Glutamatergic neuron (in vitro differentiated cells): ENCODE measurements at places on chromosomes 2 and 18. TPM values are rescaled to one million over a fixed set of nuclear protein-coding genes. Genes with fewer than 3 reads are reported as not detected.

DNA sequence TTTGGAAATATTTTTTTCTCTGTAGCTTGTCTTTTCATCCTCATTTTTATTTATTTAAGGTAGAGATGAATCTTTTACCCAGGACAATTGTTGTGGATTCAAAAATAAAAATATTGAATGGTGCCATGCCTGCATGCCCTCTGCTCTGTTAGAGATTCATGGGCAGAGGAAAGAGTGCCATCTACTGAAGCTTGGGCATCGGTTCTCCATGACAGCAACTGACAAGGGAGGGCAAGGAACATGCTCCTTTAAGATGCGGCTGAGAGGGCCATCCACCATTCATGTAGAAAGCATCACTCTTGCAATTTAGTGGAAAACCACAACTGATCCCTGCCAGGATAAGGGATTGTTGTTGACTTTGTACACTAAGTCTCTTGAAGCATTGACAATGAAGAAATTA is 79.9 kb downstream of the PARD3B start:
- DNase-seq, result no peak

Gene MATN3
- 0.32 TPM for total RNA-seq

- peak; percentile 18 for DNase-seq
Measured at GRCh38 chr2:55061523-55062344, 11.5 kb upstream of the RTN4 start.

Gene SCLY
- total RNA-seq, result 44.0 TPM

Gene KLHL29
- 36.5 TPM for total RNA-seq

DNA sequence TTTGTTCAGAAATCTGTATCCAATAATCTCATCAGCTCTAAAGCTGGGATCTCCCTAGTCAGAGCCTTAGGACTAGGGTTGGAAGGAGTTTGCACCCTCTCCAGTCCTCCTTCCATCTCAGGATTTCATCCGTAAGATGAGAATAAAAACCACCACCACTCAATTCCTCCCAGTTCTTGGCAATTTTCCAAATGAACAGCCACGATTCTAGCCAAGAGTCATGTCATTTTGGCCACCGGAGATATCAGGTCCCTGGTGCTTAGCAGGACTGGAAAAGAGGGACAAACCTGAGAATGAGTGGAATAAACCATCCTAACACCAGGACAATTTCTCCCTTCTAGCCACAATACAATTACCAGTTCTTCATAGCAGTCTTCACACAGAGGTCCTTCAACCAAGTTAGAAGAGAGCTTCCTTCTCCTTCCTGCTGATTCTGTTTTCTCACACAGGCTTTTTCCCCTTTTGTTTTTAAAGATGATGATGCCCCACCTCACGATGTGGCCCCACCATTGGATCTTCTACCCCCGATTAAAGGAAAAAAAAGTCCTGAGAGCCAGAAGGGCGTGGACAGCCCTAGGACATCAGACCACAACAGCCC is 36.2 kb downstream of the KIAA2012 start:
- no peak for DNase-seq

DNA sequence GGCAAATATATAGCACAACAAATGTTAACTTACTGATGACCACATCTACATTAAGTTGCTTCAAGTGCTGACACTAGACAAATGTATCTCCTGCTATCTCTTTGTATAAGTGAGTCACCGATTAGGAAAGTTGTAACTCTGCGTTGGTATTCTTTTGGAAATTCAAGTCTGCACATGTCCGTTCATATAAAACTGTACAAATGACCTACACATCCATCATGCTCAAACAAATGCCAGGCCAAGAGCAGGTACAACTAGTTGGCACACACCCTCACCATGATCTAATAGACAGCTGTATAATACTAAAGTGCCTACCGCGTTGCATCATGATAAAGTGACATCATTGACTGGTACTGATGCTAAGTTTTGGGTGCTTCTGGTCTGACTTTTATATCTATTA is 141.1 kb downstream of the RBMS1 start:
- no peak for DNase-seq

DNA sequence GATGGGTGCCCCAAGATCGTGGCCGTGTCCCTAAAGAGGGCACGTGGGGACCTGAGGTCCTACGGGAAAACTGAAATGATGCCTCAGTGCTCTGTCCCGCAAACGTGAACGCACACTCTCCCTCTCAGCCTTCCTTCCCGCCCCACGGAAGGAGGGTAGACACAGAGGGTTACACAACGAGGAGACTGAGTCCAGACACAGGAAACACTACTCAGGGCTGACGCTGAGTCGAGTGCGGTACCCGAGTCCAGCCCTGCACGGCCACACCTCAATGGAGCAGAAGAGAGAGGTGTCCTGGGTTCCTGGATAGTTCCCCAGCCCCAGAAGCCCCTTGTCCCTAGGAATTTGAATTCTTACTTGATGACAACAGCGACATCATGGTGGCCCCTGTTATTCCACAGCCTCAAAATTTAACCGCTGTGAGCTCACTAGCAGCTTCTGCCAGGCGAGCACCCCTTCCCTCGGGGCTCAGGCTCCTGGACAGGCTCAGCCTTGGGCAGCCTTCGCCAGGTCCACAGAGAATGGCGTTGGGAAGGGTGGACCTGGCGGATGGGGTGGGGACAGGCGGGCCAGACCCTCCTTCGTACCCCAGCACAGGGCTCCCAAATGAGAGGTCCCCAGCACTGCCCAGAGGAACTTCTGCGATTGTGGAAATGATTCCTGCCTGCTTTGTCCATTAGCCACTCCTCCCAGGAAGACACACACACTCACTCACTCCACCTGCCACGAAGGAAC is 980 bp upstream of the RNPEPL1 start:
- peak; percentile 23 for DNase-seq

DNA sequence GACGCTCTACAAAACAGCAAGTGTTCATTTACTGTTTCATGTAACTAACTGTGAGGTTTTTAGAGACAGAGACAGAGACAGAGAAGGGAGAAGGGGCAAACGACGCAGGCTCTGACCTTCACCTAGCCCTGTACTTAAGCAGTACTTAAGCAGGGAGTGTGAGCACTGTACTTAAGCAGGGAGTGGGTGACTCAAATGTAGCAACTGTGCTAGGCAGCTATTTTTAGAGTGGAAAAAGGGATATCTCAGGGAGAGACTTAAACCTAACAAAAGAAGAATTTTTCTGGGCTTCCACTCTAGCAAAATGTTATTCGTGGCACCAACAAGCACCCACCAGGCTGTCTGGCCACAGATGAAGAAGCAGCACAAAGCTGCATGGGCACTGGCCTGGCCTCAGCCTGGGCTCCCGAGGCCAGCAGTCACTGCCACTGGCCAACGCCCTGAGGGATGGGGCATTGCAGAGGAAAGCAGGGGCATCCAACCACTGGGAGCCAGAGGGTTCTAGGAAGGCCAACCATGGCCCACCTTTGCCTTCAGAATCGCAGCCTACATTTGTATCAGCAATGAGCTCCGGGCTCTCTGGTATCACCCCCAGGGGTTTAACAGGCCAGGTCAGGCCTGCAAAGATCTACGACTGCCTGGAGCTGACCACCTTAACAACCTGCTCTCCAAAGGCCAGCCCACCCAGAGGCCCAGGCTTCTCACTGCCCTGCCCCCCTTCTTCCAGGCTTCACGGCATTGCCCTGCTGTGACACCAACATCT is 154.3 kb downstream of the TTC32 start:
- DNase-seq, result no peak

- DNase-seq, result no peak
Measured at GRCh38 chr18:64287926-64288325, 139.0 kb upstream of the LINC00305 start.

- DNase-seq, result no peak
Measured at GRCh38 chr2:58067001-58067400, 20.4 kb downstream of the VRK2 start.

DNA sequence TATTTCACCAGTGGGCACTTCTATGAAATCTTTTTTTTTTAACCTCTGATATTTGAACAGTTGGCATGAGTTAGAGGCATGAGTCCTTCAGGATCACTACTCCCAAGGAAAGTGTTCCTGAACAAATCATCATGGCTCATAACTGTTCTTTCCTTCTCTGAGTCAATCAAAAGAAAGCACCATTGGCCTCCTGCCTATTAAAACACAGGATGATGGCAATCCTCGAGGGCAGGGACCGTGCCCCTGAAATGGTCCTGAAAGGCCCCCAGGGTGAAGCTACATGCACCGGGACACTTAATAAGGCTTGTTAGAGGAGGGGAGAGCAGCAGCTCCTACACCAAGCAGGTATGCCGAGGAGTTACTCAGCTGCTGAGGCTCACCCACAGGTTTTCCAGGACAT is 43.5 kb downstream of the SLC14A2 start:
- no peak for DNase-seq

DNA sequence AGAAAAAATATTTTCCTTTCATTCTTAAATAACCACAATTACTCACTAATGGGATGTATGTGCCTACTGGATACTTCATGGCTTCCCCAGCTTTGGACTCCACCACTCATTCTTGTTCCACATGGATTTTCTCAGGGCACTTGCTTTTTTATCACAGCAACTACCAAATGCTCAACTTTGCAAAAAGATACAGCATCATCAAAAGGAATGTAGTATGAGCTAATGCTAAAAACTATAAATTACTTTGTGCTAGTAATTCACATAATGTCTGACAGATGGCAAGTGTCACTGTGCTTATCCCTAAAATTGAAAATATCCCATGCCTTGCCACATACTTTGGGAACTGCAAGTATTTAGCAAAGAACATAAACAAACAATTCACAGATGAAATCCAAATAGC is 130.4 kb upstream of the ZFP36L2 start:
- DNase-seq, result no peak

Gene CYP27A1
- total RNA-seq, result 0.98 TPM

DNA sequence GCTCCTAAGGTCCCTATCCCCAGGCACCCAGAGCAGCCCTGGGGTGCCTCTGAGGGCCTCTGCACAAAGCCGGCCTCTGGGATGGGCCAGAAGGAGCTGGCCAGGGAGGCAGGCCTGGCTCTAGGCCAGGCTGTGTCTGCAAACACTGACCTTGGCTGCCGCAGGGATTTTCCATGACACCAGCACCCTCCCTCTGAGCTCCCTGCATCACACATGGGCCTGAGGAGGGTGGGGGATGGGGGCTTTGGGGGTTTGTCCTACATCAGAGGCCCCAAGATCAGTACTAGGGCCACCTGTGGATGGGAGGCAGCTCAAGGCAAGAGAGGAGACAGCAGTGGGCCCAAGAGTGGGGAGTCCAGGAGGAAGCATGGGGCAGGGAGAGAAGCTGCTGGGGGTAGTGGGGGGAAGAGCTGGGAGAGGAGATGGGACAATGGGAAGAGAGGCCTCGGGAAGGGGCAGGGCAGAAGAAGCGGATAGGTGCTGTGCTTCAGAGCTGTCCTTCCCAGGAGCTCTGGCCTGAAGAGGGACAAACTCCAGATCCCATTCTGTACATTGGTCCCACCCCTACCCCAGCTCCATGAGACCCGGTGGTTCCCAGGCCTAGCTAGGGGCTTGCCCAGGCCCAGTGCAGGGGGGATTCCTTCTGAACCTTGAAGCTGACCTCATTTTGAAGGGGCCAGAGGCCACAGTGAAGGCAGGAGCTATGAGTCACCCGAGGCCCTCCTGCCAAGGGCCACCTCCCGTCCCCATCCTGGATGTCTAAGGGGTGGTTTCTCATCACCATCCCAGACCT is 28.0 kb downstream of the KCNK3 start:
- no peak for DNase-seq

Gene CHRND
- total RNA-seq, result 2.2 TPM

- DNase-seq, result no peak
Measured at GRCh38 chr2:143000599-143000998, 123.1 kb downstream of the KYNU start.

Gene SERPINB4
- not detected for total RNA-seq

Gene KCTD1
- 18.8 TPM for total RNA-seq

Gene XDH
- 1.3 TPM for total RNA-seq

DNA sequence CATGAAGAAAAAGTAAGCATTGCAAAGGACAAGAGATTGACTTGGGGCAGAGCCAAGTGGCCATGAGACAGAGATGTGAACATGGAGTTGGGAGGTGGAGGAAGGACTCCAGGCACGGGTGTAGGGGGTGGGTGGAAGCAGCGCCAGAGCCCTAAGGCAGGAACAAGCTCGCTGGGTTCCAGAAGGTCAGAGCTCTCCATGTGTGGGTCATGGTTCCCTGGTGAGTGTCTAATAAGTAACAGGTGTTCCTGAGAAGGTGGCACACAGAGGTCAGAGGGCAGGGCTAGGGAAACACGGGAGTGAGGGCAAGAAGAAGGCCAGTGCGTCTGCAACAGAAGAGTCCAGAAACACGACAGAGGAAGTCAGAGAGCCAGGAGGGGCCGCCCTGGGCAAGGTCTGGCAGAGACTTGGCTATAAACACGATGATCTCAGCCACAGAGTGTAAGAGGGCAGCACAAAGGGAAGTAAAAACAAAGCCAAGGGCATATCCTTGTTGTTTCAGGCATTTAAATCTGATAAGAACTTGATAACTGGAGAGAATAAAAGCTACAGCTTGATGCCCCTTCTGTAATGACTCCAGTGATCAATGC is 260.8 kb downstream of the TGIF1 start:
- DNase-seq, result no peak

DNA sequence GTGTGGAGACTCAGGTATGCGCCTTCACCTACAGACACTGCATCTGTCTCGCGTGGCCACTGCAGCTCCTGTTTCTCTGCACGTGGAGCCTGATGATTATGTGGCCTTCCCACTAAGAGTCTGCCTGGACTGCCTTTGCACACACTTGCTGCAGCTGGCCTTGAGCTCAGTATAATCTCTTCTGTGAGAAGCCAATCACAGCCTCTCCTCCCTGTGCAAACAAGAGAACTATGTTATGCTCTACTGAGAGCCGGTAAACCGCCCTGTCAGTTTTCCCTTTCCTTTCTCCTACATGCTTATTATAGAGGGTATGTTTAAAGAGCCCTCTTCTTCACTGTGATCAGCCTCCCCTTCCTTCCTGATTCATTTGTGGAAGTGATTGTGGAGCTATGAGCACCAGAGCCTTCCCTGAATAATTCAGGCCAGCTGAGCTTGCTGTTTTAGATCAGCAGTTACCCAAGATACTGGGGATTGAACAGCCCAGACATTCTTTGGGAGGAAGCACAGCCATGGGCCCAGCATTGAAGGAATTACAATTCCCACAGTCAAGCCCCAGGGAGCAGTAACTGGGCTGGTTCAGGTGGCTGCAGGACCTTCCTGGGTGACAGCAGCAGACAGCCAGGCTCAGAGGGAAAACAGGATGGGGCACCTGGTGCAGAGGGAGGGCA is 3.7 kb upstream of the TGFA start:
- no peak for DNase-seq

- no peak for DNase-seq
Measured at GRCh38 chr18:10057894-10058791, 144.3 kb downstream of the VAPA start.

GRCh38 chr2:20668871-20669475 is 2.0 kb downstream of the GDF7 start:
- DNase-seq, result no peak

DNA sequence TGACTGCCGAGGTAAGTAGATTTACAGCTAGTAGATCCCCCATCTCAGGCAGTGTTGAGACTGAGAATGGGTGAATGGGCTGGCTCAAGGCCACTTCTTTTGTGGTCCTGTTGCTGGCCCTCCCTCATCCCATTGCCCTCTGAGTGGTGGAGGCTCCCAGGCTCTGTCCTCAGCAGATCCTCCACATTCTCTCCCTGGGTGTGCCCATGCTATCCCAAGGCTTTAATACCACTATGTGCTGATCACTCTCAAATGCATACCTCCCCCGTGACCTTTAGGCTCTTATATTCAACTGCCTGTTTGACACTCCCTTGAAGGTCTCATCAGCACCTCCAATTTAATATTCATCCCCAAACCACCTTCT is 271.8 kb downstream of the GLI2 start:
- no peak for DNase-seq

Gene C2orf66
- 0.34 TPM for total RNA-seq

Gene CCBE1
- 0.81 TPM for total RNA-seq
